ENCODE measurements at places on chromosomes 2 and 18.

DNA sequence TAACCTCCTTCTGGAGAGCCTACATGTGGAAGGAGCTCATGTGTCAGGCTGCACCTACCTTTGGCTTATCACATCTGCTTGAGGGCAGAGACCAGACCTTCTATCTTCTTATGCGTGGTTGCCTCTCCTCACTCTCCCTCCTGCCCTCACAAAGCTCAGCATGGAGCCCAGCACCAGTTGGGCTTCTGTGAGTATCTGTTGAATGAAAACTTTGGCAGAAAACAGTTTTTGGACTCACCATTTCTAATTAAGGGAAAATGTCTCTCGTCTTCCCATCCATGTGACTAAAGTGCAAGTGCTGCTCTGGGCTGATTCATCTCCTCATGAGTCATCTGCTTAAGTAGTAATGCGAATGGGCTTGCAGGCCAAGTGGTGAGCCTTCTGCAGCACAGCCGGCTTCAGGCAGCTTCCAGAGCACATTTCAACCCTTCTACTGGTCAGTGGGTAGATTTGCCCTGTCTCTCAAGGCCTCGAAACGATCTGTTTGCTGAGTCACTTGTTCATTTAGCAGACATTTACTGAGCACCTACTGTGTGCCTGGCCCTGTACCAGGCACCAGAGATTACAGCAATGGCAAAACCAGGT lies 102.6 kb downstream of the VSNL1 start:
- no peak for DNase-seq

DNA sequence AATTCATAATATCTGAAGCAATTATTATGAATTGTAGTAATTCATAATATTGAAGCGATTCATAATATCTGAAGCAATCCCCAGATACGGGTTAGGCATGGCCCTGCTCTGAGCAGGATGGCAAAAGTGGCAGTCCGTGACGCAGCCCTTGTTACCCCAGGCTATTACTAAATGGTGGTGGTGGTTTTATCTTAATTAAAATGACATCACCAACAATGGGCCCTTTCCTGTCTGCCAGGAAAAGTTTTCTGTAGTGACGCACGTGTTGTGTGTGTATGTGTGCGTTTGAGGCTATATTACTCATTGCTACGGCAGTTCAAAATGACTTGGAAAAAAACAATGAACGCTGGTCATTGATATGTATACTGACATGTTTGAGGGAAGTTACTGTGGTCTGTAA lies 10.6 kb upstream of the MOCOS start:
- DNase-seq = no peak

GRCh38 chr18:10745971-10746370 lies 220.1 kb downstream of the NAPG start:
- DNase-seq = no peak

DNA sequence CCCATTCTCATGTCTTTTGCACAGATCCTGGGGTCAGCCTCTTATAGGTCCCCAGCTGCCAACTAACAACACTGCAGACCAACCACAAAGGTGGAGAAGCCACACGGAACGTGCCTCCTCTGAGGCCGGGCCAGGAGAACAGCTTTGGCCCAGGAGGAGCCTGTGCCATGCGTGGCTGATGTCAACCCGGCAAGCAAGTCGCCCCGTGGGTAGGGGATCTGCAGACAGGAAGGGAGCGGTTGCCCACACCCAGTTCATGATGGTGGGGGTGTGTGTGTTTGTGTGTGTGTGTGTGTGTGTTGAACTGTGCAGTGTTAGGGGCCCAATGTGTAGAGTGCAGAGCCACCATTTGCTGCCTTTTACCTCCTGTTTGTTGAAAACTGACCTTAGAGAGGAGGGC lies 2.4 kb upstream of the CLEC4F start:
- no peak for DNase-seq

DNA sequence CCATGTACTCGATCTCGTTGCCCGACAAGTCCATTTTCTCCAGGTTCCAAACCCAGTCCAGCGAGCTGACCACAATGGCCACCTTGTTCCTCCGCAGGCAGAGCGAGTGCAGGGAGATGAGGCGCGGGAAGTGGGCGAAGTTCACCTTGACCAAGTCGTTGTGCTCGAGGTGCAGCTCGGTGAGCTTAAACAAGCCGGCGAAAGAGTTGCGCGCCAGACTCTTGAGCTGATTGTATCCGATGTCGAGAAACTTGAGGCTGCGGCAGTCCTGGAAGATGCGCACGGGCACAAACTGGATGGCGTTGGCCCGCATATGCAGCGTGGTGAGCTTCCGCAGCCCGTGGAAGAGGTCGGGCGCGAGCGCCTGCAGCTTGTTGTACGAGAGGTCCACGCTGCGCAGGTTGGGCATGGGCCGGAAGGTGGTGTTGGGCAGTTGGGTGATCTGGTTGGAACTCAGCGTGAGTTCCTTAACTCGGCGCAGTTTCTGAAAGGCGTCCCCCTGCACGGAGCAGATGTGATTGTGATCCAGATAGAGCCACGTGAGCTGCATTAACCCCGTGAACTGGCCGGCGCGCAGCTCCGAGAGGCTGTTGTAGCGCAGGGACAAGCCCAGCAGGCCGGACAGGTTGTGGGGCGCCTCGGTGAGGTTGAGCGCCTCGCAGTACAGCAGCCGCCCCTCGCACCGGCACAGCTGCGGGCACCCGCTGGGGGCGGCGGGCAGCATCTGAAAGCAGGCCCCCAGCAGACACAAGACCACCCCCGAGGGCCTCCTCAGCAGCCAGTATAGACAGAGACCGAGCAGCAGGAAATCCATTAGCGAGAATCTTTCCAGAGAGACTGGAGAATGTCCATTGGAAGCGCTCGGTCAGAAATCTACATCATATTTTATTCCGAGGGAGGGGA lies 1.3 kb downstream of the LRRTM1 start:
- DNase-seq = no peak
